ENCODE measurements at places on chromosomes 3 and 15.

DNA sequence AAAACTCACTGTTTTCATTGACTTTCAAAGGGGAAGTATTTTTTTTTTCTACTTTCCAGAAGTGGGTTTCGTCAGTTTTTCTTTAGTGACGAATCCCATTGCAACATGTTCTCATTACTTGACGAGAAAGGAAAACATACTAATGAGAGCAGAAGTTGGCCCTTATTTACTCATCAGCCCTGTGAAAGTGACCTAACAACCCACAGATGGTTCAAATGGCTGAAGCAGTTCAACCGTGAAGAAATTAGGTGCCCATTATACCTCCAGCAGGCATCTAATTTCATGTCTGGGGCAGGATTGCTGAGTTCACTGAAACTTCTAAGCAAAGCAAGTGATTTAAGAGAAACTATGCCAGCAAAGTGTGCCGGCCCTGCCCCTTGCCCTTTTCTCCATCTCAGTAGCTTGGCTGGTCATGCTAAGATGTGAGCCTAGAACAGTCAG, 9.0 kb downstream of the AQP9 start:
- DNase-seq = no peak

GRCh38 chr3:9110316-9110715, 139.1 kb downstream of the SRGAP3 start:
- DNase-seq = no peak

GRCh38 chr15:82681371-82681770, 28.3 kb downstream of the AP3B2 start:
- no peak for DNase-seq

DNA sequence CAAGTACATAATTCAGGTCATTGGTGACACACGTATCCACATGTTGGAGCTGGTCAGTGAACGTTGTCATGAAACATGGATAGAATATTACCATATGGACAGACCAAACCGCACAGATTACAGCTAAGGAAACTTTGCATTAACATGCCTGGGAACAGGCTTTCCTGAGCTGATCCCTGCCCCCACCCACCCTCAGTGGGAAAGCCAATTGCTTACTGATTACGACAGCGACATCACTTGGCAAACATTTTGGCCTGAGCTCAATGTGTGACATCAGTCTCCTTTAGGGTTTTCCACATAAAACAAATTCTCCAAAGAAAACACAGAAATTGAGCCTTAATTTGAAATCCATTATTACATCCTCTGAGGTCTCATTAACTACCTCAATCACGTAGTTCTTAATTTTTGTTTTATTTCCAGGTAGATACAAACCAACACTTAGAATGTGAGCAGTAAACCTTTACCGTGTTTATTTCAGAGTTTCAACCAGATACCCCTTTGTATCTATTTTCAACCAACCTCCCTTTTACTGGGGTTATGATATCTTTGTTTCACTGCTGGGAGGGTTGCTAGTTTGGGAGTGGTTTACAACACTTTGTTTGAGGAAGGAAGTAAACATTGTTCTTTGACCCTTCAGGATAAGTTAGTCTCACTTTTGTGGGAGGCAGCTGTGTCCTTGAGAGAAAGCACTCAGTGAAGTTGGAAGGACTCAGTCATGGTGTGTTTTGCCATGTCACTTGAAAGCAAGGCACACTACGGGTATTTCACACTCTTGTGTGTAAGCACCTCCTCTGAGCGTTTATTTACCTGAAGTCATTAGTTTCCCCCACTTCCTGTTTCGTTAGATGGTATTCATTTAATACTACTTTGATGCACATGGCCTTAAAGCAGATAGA, 103.1 kb downstream of the CMSS1 start:
- DNase-seq = peak; percentile 29

DNA sequence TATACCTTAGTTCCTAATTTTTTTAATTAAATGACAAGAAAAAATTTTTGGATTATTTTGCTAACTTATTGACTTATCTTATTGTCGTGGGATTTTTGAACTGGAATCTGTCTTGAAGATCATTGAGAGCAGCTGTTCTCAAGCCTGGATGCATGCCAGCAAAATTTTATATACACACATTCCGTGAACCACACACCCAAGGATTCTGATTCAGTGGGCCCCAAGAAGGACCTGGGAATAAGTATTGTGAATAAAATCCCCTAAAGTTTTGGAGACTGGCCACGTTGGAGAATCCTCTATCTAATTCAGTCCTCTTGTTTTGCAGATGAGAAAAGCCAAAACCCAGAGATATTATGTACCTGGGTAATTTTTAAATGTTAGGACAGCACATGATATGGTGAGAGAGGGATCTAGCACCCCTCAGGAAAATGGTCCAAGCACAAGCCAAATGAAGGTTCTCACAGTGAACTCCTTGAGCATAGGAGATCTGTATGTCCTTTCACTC, 55.2 kb downstream of the UNC13C start:
- DNase-seq = no peak

DNA sequence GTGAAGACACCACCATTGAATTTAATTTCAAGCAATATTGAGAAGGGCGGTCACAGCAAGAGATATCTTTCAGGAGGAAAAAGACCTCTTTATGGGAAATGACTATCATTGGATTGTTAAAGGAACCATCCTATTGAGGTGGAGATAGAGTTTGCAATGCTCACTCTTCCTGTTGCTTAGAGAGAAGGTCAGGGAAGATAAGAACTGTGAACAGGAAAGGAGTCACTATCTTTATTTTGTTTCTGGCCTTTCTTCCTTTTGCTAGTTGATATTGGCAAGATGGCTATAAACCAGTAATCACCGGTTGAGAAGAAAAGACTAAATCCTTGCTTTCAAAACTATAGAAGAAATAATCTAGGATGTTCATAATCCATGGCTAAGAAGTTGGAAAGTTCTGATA, 112.1 kb upstream of the TMEM108 start:
- DNase-seq = no peak

DNA sequence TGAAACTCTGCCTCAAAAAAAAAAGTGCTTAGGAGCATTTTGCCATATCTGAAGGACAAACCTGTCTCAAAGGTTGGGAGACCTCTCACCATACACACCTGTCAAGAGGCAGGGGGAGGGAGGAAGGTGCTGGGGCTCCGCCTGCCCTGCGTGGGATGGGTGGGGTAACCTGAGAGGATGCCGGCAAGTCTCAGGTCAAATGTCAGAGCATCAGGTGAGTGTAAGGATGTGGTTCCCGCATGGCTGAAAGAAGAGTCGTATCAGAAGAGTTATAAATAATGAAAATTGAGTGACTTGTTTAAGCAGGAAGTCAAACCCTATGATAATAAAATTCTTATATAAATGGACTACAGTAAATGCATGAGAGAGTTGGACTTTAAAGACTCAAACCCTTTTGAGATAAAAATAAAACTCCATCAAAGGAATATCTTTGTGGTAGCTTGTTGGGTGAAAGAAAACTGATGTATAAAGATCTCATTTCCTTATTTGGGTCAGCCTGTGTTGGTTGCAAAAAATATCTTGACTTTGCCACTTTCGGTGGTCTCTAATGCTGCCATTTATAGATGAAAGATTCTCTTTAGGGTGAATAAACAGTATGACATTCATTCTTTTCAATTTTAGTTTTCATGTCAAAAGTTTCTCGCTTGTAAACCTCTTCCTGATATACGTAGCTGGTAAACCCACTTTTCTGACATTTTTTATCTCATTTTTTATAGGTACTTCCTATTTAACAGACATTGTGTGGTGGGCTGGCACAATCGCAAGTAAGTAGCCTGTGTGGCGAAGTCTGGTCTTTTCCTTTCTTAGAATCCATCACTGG, 23.8 kb downstream of the NIPA1 start:
- DNase-seq = no peak

DNA sequence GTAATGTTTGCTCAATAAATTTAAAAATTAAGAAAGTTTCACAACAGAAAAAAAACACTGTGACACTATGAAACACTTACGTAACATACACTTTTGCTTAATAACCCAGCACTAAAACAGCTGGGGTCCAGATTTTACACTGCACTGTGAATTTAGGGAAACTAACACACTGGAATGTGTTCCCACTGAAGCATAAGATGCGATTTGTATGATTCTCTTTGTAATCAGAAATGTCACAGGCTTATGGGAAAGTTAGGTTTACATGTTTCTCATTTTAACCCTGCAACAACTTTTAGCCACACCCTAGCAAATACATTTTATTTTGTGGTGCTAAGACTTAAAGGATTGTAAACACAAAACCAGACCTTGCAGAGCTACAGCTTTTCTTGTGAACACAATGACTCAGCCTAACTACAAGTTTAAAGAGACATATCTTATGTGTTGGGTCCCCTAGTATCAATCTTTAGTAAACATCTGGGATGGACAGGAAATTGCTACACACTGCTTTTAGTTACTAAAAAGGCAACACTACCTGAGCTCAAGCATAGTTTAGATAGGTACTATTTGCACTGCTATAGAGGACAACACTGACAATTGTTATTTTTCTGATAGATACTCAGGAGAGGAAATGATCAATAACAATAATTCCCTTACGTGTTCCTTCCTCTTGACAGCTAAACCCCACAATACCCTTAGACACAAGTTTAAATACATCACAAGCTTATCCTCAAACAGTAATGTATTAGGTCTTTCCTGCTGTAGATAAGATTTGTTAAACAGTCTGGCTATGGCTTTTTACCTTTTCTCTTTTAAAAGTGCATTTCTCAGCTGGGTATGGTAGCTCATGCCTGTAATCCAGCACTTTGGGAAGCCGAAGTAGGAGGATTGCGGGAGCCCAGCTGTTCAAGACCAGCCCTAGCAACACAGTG, 3.8 kb downstream of the PLD1 start:
- no peak for DNase-seq

DNA sequence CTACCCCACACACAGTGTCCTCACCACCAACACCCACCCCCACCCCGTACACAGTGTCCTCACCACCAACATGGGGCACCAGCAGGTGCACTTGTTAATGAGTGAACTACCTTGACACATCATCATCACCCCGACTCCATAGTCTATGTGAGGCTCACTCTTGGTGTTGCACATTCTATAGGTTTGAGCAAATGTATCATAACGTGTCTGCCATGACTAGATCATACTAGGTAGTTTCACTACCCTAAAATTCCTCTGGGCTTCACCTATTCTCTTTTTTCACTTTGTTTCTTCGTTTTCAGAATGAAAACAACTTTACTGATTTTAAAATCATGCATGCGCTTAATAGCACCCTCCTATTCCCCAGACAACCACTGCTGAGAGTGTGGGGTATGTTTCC, 102.6 kb upstream of the SLC6A6 start:
- DNase-seq = no peak
